Activated effector memory CD4-positive, alpha-beta T cell treated with Interleukin-2 at 50 U/mL for 16 hours (primary cell): ENCODE measurements at places on chromosomes 12 and 14.

- no peak for DNase-seq
These were observed 196.5 kb downstream of the STXBP6 start for GRCh38 chr14:24853446-24853845.

DNA sequence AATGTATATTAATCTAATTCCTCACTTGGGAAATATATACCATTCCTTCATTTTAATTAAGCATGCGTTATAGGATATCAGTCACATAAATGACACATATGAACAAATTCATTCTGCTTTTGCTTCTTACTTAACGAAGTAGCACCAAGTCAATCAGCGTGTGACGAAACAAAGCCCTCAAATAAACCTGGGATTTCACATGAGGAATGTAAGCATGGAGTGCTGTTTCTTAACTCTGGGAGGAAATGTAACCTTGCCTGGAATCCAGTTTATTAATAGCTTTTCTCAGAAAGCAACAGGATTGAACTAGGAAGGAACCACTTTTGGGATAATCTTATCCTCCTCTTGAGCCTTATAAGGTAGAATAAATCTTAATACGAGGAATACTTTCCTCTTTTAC, 72.0 kb downstream of the NIN start:
- no peak for DNase-seq

GRCh38 chr14:104384776-104385071, 194.8 kb upstream of the C14orf180 start:
- DNase-seq: no peak

GRCh38 chr14:25056688-25057078, 6.7 kb upstream of the STXBP6 start:
- no peak for DNase-seq

GRCh38 chr14:99467336-99468078, 13.2 kb downstream of the SETD3 start:
- no peak for DNase-seq

GRCh38 chr12:53579545-53579955, 46.6 kb downstream of the ATF7 start:
- no peak for DNase-seq

DNA sequence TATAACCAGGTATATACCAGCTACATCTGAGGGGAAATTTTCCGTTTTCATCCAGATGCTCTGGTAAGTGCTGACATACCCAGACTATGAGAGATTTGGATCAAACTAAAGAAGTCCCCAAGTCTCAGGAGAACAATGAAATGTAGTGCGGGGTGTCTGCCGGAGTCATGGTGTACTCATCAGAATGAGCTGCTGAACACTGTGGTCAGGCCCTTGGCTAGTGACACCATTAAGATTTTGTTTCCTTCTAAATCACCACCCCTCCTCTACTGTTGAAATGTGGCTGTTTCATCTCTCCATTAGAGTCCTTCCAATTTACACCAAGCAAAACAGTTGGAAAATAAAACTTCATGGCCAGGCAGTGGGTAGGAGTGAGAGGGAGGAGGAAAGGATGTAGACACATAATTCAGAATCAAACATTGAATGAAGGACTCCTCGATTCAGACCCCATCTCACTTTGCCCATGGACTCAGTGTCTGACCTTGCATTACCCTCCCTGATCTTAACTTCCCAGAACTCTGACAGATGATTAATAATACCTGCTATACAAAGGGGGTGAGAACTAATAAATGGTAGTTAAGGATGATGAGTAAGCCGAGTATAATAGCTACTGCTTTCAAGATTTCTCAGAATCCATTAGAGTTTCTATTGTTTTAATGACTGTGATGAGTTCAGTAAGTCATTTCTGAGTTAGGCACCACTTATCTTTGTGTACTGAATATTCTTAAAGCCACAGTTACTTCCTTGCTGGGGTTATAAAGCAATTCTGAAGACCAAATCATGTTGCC, 127.4 kb downstream of the CRADD start:
- no peak for DNase-seq

- DNase-seq: no peak
These were observed 37.2 kb downstream of the RAD51B start for GRCh38 chr14:67856827-67857226.
